Epithelial cell of prostate (primary cell): ENCODE measurements at places on chromosomes 3 and 15.

DNA sequence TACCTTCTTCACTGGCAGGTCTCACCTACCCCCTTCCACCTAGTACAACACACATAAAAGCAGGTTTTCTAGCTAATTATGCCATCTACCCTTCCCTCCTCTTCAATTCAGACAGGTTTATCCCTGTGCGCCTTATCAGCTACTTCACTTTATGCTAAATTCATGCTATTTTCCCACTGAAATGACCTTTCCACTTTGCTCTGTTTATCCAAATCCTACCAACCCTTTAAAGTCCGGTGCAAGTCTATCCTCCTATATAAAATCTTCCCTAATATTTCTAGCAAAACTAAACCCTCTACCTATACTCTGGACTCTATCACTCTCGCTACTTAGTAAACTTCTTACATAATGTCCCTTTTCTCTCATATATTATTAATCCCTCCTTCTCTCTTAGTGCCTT is 6.0 kb downstream of the USF3 start:
- DNase-seq = no peak

DNA sequence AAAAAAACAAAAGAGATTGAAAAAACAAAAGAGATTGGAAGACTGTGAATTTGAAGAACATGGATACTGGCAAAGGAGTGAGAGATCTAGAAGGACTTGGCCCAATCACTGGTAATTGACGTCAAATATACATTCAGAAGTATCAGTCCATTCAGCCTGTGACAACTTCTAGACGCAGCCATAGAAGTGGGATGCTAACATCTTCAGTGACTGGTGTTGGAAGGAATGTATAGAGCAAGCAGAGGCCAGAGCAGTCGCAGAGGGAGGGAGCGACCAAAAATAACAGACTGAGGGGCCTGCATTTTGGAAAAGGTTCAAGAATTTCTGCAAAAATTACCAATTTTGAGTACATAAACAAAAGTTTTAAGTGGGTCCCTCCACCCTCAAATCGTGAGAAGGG is 473.3 kb downstream of the CADM2 start:
- DNase-seq = no peak

GRCh38 chr3:87227835-87228144 is 681 bp downstream of the CHMP2B start:
- DNase-seq = no peak

GRCh38 chr3:7410782-7411181 is 549.9 kb downstream of the GRM7 start:
- no peak for DNase-seq

DNA sequence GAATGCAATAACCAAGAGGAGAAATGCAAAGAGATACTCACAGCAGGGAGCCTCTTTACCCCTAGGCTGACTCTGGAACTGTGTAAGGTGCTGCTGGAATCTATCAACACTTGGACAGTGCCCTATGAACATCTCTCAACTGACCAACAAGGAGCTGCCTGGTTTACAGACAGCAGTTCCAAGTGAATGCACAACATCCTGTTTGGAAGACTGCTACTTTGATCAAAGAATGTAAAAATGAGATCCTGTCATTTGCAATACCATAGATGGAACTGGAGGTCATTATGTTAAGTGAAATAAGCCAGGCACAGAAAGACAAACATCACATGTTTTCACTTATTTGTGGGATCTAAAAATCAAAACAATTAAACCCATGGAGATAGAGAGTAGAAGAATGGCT is 136.3 kb downstream of the IMPG2 start:
- DNase-seq = no peak

GRCh38 chr3:107224026-107224596 is 153.1 kb upstream of the CCDC54 start:
- no peak for DNase-seq

DNA sequence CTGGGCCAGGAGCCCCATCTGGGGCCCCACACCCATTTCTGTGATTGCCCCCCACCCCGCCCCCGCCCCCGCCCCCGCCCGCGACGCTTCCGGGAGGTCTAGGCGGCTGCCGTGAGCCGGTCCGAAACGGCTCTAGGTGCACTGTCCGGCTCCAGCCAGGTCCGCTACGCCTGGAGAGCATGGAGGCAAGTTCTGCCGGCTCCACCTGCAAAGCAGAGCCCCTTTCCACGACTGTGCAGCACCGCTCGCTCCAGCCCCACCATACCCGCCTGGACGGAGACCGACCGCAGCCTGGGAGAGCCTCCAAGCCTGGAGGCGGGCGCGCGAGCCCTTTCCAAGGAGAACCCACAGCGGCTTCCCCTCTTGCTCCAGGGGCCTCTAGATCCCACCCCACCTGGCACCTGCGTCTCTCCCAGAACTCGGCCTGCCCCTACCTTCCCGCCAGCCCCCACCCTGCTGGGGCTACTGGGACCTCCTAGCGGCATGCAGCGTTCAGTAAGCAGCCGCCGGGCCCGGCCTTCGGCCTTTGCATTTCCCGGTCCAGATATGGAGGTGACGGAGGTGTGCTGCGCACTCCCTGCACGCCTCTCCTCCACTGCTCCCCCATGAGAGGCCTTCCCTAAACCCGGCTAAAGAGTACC is 66.2 kb downstream of the KLF13 start:
- DNase-seq = no peak

- no peak for DNase-seq
Observed at GRCh38 chr3:188720215-188720614, 451.6 kb upstream of the TPRG1 start.

DNA sequence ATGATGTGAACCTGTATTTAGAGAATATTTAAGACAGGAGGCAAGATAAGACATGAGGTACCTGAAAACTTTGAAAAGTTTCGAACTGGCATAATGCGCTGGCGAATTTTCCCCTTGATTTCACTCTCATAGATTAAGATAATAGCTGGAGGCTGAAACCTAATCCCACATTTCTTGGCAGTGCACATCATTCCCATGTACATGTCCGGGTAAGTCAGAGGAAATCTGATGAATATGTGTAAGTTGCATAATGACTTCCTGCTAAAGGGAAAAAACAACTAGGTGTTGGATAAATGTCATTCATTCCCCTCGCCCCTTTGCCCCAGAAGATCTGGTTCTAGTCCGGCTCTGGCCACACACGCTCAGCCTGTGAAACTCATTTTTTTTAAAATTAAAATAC is 3.6 kb downstream of the CEP19 start:
- DNase-seq = no peak

- DNase-seq = no peak
Observed at GRCh38 chr3:193372783-193373182, 5.8 kb downstream of the ATP13A5 start.

DNA sequence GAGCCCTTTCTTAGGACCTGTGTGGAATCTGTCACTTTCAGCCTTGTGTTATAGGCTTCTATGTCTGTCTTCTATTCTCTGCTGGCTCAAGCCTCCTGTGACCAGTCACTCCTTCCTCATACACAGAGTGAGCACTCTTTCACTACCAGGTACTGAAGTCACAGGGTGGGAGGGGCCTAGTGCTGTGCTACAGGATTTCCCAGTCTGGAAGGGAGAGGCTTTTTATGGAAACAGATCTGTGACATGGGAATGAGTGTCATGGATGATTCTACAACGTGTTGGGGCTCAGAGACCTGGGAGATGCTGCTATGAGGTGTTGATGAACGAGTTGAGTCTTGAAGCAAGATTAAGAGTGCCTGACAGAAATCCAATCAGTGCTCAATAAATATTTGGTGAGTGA is 100.5 kb downstream of the PDCD6IP start:
- DNase-seq = peak; percentile 44

- no peak for DNase-seq
Observed at GRCh38 chr15:40045572-40046217, 6.7 kb upstream of the SRP14 start.

DNA sequence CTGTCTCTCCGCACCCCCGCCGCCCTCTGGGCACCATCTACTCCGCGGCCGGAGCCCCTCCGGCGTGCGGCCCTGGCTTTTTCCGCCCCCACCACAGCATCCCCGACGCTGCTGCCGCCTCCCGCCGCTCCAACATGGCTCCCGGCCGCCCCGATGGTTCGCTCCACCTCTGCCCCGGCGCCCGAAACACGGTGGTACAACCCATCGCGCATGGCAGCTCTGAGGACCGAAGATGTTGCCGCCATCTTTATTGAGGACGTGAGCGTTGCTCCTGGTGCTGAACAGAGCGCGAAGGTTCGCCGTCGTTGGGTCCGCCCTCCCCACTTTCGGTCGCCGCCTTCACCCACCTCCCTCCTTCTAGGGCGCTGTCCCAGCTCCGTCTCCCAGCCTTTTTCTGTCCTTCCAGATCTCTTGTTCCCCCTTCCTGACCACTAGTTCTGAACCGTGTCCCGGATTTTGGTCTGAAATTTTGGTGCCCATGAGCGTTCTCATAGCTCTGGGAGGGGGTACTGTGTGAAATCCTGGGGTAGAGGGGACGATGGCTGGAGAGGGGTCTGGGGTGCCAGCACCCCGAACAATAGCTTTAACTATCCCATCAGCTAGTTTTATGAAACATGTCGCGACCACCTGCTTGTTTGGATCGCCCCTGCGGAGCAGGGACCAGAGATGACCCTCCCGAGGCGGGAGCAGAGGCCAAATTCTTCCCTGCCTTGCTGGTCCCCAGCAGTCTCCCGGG is at the start of gene CELSR3:
Gene CELSR3 (minus strand): TSS at position 134 of the 736 bp plus-strand sequence. CDS start 252 bp downstream, outside the sequence.
- DNase-seq = peak; percentile 68

DNA sequence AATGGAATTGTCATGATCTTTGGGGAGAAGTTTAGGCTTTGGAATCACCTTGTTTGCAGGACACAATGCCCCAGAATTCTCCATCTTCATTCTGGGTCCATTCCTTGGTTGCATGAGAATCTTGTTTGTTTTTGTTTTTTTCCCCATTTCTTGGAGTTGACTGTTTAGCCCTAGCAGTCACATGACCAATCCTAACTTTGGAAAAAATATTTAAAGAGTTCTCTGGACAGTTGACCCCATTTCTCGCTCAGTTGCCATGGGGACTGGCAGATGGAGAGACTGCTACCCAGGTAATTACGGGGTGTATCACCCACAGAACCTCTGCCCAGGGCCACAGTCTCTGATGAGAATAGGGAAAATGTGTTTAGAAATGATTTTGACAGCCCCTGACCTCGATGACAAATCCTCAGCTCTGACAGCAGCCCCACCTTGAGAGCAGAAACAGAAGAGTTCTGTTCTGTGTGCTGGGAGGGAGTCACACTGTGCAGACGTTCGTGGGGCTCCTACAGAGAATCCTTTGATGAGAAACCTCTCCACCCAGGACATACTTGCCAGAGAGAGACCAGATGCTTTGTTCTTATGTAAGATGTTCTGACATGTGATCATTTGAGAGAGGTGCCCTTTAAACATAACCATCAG is 57.7 kb downstream of the IL16 start:
- DNase-seq = no peak

GRCh38 chr3:150286390-150287147 is 121.5 kb upstream of the TSC22D2 start:
- DNase-seq = no peak

GRCh38 chr3:126997455-126998038 is 14.6 kb downstream of the PLXNA1 start:
- DNase-seq = no peak

DNA sequence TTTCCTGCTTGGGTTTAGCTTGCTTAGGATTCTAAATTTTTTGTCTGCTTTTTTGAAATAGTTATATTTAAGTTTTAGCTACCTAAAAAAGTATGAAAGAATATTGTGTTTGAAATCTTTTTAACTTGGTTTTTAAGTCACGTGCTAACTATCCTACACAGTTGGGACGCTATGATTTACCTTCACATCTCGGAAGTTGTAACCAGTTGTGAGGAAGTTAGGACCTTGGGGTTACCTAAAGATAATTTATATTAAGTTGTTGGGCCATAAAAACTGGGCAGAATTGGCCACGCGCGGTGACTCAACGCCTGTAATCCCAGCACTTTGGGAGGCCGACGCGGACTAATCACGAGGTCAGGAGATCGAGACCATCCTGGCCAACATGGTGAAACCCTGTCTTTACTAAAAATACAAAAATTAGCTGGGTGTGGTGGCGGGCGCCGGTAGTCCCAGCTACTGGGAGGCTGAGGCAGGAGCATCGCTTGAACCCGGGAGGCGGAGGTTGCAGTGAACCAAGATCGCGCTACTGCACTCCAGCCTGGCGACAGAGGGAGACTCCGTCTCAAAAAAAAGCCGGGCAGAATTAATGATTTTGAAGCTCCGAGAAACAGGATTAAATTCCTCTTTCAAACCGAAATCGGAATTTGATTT is 1.0 kb downstream of the ZFAND6 start:
- DNase-seq = no peak

- no peak for DNase-seq
Observed at GRCh38 chr3:187213616-187214015, 16.3 kb downstream of the RTP1 start.

GRCh38 chr3:105781871-105782270 is 86.9 kb downstream of the CBLB start:
- no peak for DNase-seq

- no peak for DNase-seq
Observed at GRCh38 chr15:71962537-71962936, 152.2 kb downstream of the NR2E3 start.

DNA sequence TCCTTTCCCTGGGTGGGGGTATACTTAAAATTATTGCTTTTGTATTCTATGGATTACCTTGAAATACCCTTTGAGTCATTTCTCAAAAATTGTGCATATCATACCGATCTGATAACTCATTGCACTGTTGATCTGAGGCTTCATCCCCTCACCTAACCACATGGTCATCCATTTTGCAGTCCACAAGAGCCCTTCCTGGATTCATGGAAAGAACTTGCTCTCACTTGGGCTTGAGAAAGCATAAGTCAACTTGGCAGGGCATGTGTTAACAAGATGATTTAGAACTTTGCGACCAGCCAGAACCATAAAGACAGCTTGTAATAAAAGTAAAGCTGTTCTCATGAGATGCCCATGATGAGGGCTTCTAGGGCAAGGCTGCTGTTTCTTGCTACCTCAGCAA is 22.2 kb downstream of the MME start:
- no peak for DNase-seq

- DNase-seq = no peak
Observed at GRCh38 chr3:123401836-123402530, 46.9 kb downstream of the ADCY5 start.

DNA sequence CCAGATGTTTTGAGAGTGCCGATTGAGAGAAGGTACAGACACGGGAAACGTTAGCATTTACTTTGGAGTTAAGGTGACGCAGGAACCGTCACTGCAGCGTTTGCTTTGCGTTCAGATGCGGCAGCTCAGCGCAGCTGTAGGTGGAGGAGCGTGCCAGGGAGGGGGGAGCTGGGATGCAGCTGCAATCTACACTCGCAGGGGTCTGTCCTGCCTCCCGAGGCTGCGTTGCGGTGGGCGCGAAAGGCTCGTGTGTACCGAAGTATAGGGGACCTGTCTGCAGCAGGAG is 425 bp upstream of the FYTTD1 start:
- DNase-seq = no peak
